Fibroblast of gingiva (primary cell): ENCODE measurements at places on chromosomes 5 and 9.

DNA sequence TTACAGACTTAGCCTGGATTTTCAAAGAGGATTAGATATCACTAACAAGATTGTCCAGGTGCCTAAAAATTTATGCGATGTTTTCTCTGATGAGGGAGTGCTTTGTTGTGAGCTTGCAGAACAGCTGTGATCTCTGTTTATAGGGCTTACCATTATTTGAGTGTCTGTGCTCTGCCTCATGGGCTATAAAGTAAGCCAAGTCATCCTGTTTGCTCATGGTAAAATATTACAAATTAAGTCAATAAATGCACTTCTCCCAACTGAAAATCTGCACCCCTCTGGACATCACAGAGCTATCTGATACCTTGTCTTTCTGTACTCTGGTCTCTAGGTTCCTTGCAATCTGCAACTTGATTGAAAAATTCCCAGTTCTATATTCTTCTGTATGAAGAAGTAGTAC is 293.4 kb upstream of the ACTBL2 start:
- no peak for DNase-seq

- no peak for DNase-seq
Measured at GRCh38 chr5:67214707-67215447, 18.3 kb upstream of the CD180 start.

DNA sequence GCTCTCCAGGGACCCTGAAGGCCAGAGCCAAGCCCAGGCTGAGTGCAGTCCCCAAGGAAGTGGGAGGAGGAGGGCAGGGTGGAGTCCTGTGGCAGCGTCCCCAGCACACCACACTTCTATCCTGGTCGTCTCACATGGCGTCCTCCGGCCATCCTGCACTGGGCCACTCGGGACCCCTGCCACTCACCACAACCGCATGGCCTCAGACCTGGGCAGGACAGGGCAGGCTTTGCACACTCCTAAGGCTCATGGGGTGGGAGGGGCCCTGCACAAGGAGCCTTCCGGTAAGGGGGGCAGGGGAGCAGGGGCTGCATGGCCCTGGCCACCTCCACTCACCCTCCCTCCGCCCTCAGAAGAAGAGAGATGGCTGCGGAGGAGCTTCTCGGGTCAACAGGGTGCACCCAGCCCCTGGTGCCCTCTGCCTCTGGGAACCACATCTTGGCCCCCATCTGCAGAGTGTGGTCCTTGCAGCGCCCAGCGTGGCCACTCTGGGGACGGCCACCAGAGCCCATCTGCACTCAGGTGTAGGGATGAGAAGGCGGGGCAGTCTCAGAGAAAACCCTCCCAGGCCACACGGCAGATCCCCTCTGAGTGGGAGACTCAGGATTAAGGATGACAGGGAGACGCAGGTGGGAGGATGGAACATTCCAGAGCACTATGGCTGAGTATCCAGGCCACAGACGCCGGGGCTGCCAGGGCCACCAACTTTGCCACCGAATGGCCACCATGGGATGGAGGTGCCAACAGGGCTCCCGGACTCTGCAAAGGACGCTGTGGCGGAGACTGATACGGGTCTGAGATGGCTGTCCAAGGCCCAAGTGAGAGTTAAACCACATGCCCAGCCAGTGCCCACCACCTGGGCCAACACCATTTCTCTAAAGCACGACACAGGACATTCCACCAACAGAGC is 7.6 kb downstream of the TPPP start:
- DNase-seq: no peak

DNA sequence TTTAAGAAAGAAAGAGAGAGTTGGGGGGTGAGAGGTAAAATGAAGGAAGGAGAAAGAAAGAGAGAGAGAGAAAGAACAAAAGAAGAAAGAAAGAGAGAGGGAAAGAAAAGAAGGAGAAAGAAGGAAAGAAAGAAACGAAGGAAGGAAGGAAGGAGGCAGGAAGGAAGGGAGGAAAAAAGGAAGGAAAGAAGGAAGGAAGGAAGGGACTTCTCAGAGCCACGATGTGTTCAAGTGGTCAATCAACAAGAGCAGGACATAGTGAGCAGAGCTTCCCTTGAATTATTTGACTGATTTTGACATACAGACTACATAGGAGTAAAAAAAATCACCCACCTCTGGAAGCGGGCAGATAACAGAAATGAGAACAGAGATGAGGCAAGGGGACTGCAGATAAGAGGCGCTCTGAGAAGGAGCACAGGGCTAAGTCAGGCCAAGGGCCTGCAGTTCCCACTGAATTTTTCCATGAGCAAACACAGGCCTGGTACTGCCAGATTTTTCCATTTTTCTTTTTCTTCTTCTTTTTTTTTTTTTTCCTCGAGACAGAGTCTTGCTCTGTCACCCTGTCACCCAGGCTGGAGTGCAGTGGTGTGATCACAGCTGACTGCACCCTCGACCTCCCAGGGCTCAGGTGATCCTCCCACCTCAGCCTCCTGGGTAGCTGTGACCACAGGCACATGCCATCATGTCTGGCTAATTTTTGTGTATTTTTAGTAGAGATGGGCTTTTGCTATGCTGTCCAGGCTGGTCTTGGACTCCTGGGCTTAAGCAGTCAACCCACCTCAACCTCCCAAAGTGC is 77.7 kb upstream of the IL17B start:
- DNase-seq: no peak

- no peak for DNase-seq
Measured at GRCh38 chr5:90530736-90531487, 1.5 kb upstream of the LYSMD3 start.

GRCh38 chr5:181173027-181173419 is 25.6 kb downstream of the OR2V2 start:
- no peak for DNase-seq

DNA sequence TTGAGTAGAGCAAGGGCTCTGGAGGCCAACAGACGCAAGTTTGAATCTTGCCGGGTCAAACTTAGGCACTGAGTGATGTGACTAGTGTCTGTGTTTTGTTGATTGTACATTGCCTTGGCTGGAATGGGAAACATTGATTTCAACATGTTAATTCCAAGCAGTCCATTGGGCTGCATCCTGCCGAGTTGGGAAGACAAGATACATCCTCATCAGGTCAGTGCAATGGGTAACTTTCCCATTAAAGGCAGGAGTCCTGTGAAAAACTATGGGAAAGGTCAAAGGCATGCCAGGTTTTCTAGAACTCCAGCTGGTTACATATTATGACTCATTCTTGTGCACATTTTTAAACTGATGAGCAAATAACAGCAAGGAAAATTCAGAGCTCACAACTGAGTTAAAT is 126.5 kb upstream of the ABCA1 start:
- peak; percentile 63 for DNase-seq

DNA sequence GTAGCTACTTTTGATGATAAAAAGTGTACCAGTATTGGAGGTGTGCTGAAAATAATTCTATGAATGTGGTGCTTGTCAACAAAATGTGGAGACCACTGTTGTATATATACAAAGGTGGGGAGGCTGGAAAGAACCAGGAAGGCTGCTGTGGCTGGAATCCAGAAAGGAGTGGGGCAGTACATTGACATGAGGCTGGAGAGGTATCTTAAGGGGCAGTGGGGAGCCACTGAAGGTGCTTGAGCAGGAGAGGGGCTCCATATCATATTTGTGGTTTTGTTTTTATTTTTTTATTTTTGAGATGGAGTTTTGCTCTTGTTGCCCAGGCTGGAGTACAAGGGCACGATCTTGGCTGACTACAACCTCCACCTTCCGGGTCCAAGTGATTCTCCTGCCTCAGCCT is 87.9 kb upstream of the NEURL1B start:
- DNase-seq: no peak

- no peak for DNase-seq
Measured at GRCh38 chr5:111733571-111733970, 23.4 kb downstream of the NREP start.

- DNase-seq: no peak
Measured at GRCh38 chr9:137114220-137114612, 317 bp downstream of the DPP7 start.

- no peak for DNase-seq
Measured at GRCh38 chr5:53950621-53951020, 359.8 kb downstream of the ARL15 start.

DNA sequence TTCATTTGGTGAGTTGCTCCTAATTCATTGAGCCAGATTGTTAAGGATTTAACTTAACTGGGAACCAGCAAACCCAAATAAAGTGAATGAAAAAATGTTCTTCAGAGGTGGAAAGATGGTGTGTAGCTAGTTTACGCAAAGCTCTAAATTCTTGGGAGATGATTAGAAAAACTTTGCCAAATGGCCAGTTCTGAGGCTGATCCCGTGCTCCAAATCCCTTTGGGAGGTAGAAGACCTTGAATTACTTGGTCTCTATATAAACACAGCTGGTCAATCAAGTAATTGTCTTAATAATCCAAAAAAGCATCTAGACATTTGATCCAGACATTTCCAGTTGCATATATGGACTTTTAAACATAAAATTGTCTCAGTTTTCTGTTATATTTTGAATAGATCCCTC is 11.4 kb downstream of the ACTL7B start:
- DNase-seq: peak; percentile 69

GRCh38 chr5:77143998-77144836 is 57.1 kb upstream of the ZBED3 start:
- peak; percentile 70 for DNase-seq

DNA sequence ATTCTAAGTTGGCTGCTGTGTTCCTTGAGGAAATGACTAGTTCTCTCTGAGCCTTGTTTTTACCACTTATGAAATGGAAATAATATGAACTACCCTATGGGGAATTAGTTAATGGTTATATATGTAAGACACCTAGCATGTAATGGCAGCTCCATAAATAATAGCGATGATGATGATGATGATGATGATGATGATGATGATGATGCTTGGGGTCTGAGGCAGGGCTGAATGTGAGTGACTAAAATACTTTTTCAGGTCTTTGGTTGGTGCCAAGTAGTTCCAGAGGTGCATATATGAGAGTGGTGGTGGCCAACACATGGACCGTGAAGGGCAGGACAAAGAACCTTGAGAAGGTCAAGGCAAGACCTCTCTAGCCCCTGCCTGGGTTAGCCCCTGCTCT is 123.3 kb upstream of the PANK3 start:
- no peak for DNase-seq

GRCh38 chr5:77851176-77852067 is 75.3 kb upstream of the TBCA start:
- DNase-seq: peak; percentile 17

- no peak for DNase-seq
Measured at GRCh38 chr9:35001803-35002502, 12.4 kb downstream of the DNAJB5 start.

DNA sequence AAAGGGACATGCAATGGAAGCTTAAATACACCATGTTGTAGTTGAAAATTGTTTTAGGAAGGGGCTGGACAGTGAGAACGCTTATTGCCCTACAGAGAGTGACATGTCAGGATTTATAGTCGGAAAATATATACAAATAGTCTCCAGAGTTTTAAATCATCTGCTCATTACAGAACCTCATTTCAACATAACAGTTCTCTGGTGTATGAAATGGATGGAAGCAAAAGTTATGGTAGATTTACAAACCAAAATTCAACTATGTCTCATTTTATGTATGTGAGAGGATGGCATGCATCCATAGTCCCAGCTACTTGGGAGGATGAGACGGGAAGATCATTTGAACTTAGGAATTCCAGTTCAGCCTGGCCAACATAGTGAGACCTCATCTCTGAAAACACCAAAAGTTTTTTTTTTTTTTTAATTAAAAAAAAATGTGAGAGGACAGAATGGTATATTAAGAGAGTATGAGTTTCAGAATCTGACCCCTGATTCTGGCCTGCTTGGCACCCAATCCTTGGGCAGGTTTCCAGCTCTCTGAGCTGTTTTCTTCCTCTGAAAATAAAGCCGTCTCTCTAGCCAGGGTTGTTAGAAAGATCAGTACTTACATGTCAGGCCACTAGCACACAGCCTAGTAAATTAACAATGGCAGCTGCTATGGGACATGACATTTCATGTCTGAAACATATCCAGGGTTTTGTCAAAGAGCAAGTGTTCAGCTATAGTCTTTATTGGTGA is 40.1 kb downstream of the IQGAP2 start:
- no peak for DNase-seq

DNA sequence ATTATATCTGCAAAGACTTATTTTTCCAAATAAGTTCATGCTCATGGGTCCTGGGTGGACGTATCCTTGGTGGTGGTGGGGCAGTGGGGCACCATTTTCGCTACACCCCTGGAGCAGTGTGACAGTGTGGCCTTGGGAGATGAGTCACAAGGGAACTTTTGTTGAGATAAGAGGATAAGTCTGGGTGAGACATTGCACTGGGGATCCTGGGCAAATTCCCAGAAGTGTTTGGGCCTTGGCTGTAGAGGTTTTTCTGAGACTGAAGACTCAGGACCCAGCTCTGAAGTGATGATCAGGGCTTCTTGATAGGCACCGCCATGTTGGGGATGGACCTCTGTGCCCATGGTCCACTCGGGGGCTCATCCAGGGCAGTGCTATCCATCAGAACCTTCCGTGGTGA is 149.4 kb downstream of the MACROH2A1 start:
- no peak for DNase-seq

DNA sequence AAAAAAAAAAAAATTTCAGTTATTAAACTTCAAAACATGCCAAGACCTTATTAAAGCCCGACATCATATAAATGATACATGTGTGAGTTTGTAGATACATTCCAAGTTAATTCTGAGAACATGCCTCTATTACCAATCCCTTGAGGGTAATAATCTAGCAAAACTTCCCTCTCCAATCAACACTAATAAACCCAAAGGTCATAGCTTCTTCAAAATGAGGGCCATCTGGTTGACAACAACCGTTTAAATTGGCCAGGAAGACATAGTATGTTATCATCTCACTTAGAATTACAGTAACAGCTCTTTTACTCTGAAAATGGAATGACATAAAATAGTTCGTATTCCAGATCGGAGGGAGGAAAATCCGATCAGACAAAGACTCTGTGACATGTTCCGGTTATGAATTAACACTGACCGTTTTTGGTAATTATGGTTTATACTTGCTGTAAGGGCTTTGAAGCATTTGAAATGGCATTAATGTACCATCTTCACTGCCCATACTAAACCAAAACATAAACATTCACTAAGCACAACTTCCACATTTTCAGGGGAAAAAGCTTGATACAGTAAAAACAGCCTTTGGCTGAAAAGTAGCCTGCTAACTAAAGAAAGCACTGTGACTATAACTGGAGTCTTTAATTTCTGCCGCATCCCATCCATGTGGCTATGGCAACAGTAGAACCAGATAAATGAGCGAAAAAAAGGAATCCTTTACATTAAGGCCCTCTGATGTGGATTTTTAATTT is 50.3 kb downstream of the ANKH start:
- no peak for DNase-seq

DNA sequence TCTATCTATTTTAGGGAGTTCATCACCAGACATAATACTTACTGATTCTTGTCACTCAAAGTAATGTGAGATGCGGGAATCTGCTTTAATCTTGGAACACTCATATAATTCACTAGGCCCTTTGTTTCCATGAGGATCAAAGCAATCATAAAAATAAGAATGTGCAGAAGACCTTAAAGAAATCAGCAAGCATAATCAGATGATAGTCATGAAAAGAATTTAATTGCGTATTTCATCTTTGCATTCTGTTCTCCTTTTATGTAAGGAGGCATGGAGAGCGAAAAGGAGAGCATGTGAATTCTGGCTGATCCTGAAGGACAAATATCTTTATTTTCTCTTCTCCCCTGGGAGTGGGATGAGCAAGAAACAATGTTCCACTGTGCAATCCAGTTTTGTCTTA is 128.0 kb downstream of the RAB3C start:
- DNase-seq: no peak
